ENCODE measurements at places on chromosomes 1 and 21.

- DNase-seq = no peak
Measured at GRCh38 chr1:199529324-199529723, 498.2 kb upstream of the NR5A2 start.

DNA sequence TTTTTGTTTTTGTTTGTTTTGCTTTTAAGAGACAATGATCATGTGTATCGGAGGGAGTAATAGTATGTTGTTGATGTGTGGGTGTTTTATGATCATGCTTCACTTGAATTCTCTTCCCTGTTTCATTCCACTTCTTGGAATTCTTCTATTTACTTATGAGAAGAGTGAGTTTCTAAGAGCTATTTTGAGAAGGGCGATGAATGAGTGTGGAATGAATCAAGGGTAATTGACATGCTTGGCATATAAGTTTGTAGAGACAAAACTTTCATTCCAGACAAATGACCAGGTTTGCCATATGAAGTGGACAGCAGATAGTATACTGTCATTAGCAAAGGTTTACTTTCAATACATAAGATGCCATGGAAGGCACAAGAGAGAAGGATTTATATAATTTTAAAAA is 42.3 kb upstream of the PDC start:
- DNase-seq = no peak

DNA sequence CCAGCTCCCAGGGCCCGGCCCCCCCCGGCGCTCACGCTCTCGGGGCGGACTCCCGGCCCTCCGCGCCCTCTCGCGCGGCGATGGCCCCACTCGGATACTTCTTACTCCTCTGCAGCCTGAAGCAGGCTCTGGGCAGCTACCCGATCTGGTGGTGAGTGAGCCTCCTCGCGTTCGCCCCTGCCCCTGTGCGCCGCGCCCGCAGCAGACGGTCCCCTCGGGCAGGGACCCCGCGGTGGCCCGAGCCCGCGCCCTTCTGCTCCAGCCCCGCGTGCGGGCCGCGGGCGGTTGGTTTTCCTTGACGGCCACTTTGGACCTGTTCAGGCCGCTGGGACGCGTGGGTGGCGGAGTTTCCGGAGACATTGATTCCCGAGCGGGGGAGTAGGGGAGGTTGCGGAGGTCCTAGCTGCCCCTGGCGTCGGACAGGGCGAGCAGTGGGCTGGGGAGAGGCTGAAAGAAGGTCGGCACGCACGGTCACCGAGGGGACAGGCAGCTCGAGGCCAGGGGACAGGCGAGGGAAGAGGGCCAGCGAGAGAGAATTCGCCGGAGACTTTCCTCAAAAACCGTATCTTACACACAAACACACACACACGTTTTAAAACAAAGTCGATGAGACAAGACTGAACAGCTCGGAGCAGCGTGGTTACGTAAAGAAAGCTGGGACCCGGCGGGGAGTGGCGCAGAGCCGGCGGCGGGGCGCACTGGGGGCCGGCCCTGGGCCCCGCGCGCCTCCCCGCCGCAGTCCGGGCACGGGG is 427 bp downstream of the WNT3A start:
- DNase-seq = no peak

DNA sequence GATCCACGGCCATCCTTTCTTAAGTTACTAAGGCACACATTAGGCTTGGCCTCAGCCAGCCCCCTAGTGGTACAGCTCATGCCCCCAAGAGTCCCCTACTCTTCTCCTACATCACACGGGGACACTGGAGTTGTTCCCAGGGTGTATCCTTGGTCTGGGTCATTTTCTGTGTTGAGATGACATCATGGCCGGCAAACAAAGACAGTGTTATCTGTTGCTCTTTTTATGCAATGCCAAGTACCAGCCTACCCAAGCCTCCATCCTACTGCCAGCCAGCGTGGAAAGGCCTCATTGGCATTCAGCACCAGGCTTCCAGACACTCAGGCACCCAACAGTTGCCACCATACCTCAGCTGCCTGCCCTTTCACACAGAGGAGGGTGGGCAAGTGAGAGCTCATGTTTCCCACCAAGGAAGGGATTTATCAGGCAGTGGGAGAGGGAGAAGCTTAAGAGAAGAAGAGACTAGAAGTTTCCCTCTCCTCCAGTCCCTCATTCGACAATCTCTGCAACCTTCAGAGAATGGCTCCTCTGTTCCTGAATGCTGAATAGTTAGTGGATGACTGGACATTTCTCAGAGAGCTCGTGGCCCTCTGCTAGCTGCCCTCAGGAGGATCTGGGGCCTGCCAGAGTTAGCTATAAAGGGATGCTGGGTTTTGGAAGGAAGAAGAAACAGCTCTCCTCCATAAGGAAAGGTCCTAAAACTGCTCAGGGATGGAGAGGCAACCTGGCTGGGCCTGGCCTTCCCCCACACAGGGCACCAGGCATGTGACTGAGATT is 17.7 kb downstream of the CBR1 start:
- DNase-seq = no peak

DNA sequence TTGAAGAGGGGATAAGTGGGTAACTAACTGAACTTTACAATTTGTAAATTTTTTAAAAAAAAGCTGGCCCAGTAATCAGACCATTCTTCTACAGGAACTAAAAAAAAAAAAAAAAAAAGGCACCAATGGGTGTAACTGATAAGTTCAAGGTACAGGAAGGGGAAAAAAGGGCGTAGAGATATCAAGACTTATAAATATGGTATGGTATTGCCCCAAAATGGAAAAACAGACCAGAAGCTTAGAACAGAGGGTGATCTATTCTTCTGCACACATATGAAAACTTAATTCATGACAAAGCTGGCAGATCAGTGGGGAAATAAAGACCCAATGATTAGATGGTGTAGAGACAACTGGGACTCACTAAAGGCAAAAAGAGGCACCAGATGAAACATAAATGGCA is 58.9 kb downstream of the LHX4 start:
- DNase-seq = no peak

DNA sequence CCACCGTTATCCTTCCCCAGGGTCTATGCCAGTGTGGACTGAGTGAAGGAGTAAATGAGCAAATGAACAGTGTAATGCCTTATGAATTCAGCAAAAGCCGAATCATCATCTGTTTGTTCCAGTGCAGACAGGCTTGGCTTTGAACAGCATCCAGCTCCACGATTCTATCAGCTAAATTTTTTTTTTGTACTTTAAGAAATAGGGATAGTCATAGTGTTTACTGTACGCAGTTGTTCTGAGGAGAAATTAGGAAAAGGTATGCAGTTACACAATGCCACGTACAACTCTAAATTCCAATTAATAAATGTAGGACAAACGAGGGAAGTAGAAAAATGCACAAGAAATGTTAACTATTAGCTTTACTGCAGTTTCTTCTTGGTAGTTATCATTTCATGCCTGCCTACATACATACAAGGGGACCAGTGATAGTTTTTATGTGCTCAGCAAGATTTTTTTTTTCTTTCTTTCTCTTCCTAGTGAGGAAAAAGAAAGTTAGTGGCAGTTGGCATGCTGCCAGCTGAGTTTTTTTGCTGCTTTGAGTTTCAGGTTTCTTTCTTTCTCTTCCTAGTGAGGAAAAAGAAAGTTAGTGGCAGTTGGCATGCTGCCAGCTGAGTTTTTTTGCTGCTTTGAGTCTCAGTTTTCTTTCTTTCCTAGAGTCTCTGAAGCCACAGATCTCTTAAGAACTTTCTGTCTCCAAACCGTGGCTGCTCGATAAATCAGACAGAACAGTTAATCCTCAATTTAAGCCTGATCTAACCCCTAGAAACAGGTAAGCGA is at the start of gene IFI44L:
Gene IFI44L, plus strand, starts transcription at position 646 of the 777 bp plus-strand sequence. CDS start 7,468 bp downstream, outside the sequence.
- DNase-seq = peak; percentile 12

DNA sequence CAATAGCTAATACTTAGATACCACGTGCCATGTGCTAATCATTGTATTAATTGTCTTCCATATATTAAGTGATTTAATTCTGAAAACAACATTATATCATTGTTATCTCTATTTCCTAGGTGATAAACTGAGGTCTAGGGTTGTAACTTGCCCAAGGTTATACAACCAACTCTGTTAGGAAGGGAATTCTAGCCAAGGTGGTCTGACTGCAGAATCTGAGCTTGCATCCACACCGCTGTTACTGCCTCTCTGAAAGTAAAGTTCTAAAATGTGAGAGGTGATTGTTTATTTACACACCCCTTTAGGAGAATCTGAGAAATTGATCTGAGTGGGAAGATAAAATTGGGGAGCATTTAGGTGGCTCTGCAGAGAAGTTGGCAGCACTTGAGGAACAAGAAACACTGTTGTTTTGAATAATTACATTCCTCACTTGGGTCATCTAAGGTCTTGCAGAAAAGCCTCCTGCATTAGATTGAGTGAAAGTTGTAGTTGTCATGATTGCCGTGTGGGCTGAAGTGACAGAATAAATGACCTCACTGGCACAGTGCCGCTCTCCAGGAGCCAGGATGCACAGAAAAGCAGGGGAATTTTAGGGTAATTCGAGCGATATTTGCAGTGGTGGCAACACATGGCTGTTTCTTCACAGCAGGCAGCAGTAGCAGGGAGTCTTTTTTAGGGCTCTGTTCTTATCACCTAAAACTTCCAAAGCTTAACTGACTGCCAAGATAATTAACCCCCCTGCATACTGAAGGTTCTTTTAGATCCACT is 121.7 kb downstream of the ADGRL4 start:
- no peak for DNase-seq

- no peak for DNase-seq
Measured at GRCh38 chr1:222911866-222912265, 97.0 kb downstream of the DISP1 start.

- DNase-seq = no peak
Measured at GRCh38 chr1:32939655-32940371, 24.8 kb downstream of the RNF19B start.

- DNase-seq = no peak
Measured at GRCh38 chr1:114338191-114338890, 172.7 kb downstream of the TRIM33 start.

All from stimulated activated CD8-positive, alpha-beta memory T cell treated with anti-CD3 and anti-CD28 coated beads, Interleukin-15, amount 100 ng/mL, for 48 hours (primary cell).